ENCODE measurements at places on chromosomes 4 and X. TPM values are rescaled to one million over a fixed set of nuclear protein-coding genes. Genes with fewer than 3 reads are reported as not detected.

- no peak overlapping the region for H3K27ac ChIP-seq
- no peak overlapping the region for H3K4me3 ChIP-seq
- no peaks in the 10 kb centered on the region for H3K4me1 ChIP-seq
- peak; percentile 9 for DNase-seq
- H3K27me3 ChIP-seq = no peaks in the 10 kb centered on the region
- H3K36me3 ChIP-seq = no peaks in the 10 kb centered on the region
Observed at GRCh38 chr4:166501941-166502382, 628.9 kb downstream of the TLL1 start.

HCFC1 gene
- 10.2 TPM for total RNA-seq

GRCh38 chr4:24550441-24551175, 33.7 kb downstream of the DHX15 start:
- no peaks in the 10 kb centered on the region for H3K27me3 ChIP-seq
- H3K27ac ChIP-seq = no peak overlapping the region
- DNase-seq = no peak
- H3K4me3 ChIP-seq = no peak overlapping the region
- H3K36me3 ChIP-seq = no peaks in the 10 kb centered on the region

DNA sequence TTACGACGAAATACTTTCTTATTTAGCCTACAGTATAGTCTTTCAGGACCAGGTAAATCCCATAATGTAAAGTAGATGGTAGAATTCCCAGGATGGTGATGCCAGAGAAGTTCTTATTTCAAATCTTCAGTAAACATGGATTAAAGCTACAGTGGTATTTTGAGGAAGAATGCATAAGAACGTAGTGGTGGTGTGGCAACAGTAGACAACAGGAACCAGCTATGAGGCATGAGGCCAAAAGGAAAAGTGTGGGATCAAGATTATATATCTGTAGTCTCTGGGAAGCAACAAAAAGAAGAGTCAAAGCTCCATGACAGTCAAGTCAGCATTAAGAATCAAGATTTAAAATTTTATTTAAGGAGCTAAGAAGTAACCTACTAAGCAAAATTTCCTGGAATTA, 60.2 kb downstream of the METTL14 start:
- peaks cover 8% of the 10 kb centered on the region for H3K4me1 ChIP-seq
- H3K36me3 ChIP-seq = peaks cover 13% of the 10 kb centered on the region
- DNase-seq = no peak

UGT2B11 gene
- total RNA-seq = not detected

MAGEA8 gene
- total RNA-seq = not detected

GRCh38 chr4:3440979-3441500, 728 bp upstream of the HGFAC start:
- no peaks in the 10 kb centered on the region for H3K27me3 ChIP-seq
- no peak overlapping the region for H3K27ac ChIP-seq
- H3K4me3 ChIP-seq = no peak overlapping the region

DNA sequence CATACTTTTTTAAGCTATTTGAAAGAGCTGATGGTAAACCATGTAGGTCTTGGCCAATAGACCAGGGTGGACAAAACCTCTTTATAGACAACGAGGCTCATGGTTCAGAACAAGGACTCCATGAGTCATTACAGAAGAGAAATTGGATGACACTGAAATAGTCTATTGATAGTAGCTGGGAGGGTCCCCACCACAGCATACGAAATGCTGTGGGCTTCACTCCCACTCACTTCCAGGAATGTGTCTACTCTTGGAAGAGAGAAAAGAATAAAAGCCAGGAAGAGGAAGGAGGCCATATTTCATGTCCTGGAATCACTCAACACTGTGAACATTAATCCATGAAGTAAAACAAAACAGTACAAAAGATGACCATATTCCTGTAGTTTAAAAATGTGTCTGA, 82.3 kb upstream of the MXRA5 start:
- no peaks in the 10 kb centered on the region for H3K27me3 ChIP-seq
- H3K27ac ChIP-seq = no peak overlapping the region
- no peaks in the 10 kb centered on the region for H3K36me3 ChIP-seq
- no peak for DNase-seq

HNRNPH2 gene
- total RNA-seq = 82.7 TPM

GRCh38 chr4:16669036-16669435, 229.4 kb downstream of the LDB2 start:
- H3K4me1 ChIP-seq = peaks cover 13% of the 10 kb centered on the region
- no peak overlapping the region for H3K27ac ChIP-seq
- H3K36me3 ChIP-seq = no peaks in the 10 kb centered on the region
- DNase-seq = peak; percentile 88
- no peak overlapping the region for H3K4me3 ChIP-seq

DNA sequence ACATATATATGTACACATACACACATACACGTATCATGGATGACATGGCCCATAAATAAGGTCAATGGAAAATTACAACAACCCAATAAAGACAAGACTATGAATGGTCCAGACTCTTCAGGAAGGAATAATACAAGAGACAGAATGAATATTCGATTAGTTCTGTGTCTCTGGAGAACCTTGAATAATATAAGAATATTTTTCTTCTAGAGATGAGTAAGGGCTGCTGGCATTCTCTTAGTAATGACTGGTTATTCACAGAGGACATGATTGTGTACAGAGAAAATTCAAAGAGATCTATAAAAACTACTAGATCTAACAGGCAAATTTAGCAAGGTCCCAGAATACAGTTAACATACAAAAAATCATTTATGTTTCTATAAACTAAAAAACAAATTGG, 23.3 kb downstream of the SPIN4 start:
- H3K36me3 ChIP-seq = no peaks in the 10 kb centered on the region
- no peaks in the 10 kb centered on the region for H3K4me1 ChIP-seq
- H3K27me3 ChIP-seq = no peaks in the 10 kb centered on the region
- no peak for DNase-seq
- H3K4me3 ChIP-seq = no peak overlapping the region
- H3K27ac ChIP-seq = no peak overlapping the region

GRCh38 chr4:163600727-163601126, 106.2 kb downstream of the TMA16 start:
- H3K27me3 ChIP-seq = no peaks in the 10 kb centered on the region
- DNase-seq = no peak
- no peaks in the 10 kb centered on the region for H3K36me3 ChIP-seq
- no peaks in the 10 kb centered on the region for H3K4me1 ChIP-seq

- H3K27ac ChIP-seq = no peak overlapping the region
- no peaks in the 10 kb centered on the region for H3K4me1 ChIP-seq
- H3K4me3 ChIP-seq = no peak overlapping the region
- DNase-seq = no peak
Observed at GRCh38 chr4:146143888-146144287, 31.6 kb upstream of the LSM6 start.

ARSD gene
- 30.7 TPM for total RNA-seq

All from fibroblast of lung (primary cell).